Heart right ventricle (tissue), 16 donors: ENCODE measurements at places on chromosomes 3 and 15. TPM values are rescaled to one million over a fixed set of nuclear protein-coding genes. Genes with fewer than 3 reads are reported as not detected.
A peak's percentile ranks its signal among the peaks of the same experiment; 100 is the strongest.

- no peak overlapping the region for H3K4me3 ChIP-seq
- no peak overlapping the region for H3K27ac ChIP-seq
- H3K4me1 ChIP-seq, result no peaks in the 10 kb centered on the region
- H3K27me3 ChIP-seq, result no peaks in the 10 kb centered on the region
- DNase-seq, result no peak
- no peaks in the 10 kb centered on the region for H3K36me3 ChIP-seq
These were observed 89.2 kb downstream of the ECT2 start for GRCh38 chr3:172839679-172840078.

DNA sequence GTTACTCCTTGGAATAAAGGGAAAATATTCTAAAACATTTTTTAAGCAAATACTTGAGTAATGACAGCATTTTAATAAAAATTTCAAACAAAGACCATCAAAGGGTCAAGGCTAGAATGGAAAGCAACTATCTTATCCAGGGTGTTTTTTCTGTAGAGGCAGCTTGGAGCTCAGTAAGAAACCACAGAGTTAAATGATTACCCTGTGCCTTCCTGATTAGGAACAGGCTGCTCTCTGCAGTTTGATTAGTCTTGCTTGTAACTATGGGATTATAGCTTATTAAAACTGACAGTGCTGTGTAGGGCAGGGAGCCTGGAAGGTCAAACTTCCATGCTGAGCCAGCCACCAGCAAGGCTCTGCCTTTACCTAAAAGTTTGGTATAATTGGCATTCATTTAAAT, 33.1 kb downstream of the QTRT2 start:
- H3K27ac ChIP-seq, result no peak overlapping the region
- DNase-seq, result no peak
- H3K36me3 ChIP-seq, result peaks cover 33% of the 10 kb centered on the region
- no peaks in the 10 kb centered on the region for H3K27me3 ChIP-seq
- peaks cover 17% of the 10 kb centered on the region for H3K4me1 ChIP-seq

GRCh38 chr3:51938780-51939425, 2.8 kb downstream of the RRP9 start:
- DNase-seq, result no peak
- H3K4me1 ChIP-seq, result peaks cover 29% of the 10 kb centered on the region
- H3K36me3 ChIP-seq, result peaks cover 5% of the 10 kb centered on the region

DNA sequence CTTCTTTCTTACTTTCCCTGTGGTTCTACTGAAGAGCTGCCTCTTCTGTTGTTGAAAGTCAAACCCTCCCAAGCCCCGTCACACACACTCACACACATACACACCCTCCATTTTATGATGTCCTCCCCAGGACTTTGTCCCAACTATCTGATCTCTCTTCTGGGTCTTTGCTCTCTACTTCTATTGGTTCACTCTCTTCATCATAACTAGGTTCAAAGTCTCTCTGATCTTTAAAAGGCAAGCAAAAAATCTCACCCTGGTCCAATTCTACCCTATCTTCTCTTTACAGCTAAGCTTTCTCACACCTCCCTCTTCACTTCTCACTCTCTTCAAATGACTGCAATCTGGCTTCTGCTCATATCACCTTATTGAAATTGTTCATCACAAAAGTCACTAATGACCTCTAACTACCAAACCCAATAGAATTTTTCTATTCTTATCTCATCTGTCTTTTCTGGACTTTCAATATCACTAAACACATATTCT, 34.8 kb downstream of the LRRFIP2 start:
- no peaks in the 10 kb centered on the region for H3K27me3 ChIP-seq
- H3K4me1 ChIP-seq, result peaks cover 10% of the 10 kb centered on the region
- H3K4me3 ChIP-seq, result no peak overlapping the region
- no peak for DNase-seq
- H3K36me3 ChIP-seq, result no peaks in the 10 kb centered on the region

DNA sequence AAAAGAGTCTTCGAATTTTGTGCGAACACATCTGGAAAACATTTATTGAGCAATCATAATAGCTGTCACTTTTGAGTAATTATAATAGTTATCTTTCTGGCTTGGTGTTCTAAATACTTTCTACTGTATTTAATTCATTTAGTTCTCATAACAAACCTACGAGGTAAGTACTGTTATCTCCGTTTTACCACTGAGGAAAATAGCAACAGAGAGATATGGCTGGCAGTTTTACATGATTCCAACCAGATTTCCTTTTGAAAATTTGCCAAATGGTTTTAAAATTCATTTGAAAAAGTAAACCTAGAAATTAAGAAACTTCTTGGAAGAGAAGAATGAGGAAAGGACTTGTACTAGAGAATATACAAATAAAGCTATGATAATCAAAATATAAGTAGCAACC, 37.3 kb upstream of the MGA start:
- H3K4me3 ChIP-seq, result no peak overlapping the region
- DNase-seq, result no peak
- no peaks in the 10 kb centered on the region for H3K27me3 ChIP-seq

DNA sequence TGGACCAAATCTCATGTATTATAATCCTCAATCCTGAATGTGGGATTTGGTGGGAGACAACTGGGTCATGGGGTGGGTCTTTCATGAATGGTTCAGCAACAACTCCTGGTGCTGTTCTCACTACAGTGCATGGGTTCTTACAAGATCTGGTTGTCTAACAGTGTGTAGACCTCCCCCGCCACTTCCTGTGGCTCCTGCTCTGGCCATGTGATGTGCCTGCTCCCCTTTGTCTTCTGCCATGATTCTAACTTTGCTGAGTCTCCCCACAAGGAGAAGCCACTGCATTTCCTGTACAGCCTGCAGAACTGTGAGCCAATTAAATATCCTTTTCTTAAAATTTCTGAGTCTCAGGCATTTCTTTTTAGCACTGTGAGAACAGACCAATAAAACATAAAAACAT, 557.5 kb downstream of the GOLGA6L6 start:
- peaks cover 6% of the 10 kb centered on the region for H3K27me3 ChIP-seq
- H3K4me3 ChIP-seq, result no peak overlapping the region
- H3K4me1 ChIP-seq, result no peaks in the 10 kb centered on the region
- no peaks in the 10 kb centered on the region for H3K36me3 ChIP-seq
- no peak for DNase-seq

- H3K4me1 ChIP-seq, result no peaks in the 10 kb centered on the region
- H3K4me3 ChIP-seq, result no peak overlapping the region
- H3K36me3 ChIP-seq, result no peaks in the 10 kb centered on the region
- H3K27me3 ChIP-seq, result no peaks in the 10 kb centered on the region
- DNase-seq, result peak; percentile 63
These were observed 80.7 kb upstream of the ALDH1L1 start for GRCh38 chr3:126261037-126261436.

- no peak for DNase-seq
- no peaks in the 10 kb centered on the region for H3K27me3 ChIP-seq
- H3K36me3 ChIP-seq, result no peaks in the 10 kb centered on the region
- H3K27ac ChIP-seq, result no peak overlapping the region
- no peak overlapping the region for H3K4me3 ChIP-seq
These were observed 95.2 kb downstream of the WDR76 start for GRCh38 chr15:43922021-43922420.

GRCh38 chr3:188165596-188165995, 11.6 kb downstream of the LPP start:
- DNase-seq, result no peak
- peaks cover 60% of the 10 kb centered on the region for H3K4me1 ChIP-seq
- no peaks in the 10 kb centered on the region for H3K27me3 ChIP-seq

DNA sequence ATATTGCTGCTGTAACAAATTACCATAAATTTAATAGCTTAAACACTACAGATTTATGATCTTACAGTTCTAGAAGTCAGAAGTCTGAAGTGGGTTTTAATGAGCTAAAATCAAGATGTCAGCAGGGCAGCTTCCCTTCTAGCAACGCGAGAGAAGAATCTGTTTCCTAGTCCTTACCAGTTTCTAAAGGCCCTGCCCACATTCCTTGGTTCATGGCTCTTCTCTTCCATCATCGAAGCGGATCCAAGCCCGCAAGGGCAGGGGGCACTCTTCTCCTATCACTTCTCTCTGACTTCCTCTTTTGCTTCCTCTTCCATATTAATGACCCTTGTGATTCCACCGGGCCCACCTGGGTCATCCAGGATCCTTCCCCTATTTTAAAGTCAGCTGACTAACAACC, 16.1 kb downstream of the MINDY4B start:
- no peaks in the 10 kb centered on the region for H3K36me3 ChIP-seq
- no peaks in the 10 kb centered on the region for H3K27me3 ChIP-seq
- no peaks in the 10 kb centered on the region for H3K4me1 ChIP-seq
- H3K4me3 ChIP-seq, result no peak overlapping the region
- no peak for DNase-seq
- no peak overlapping the region for H3K27ac ChIP-seq

DNA sequence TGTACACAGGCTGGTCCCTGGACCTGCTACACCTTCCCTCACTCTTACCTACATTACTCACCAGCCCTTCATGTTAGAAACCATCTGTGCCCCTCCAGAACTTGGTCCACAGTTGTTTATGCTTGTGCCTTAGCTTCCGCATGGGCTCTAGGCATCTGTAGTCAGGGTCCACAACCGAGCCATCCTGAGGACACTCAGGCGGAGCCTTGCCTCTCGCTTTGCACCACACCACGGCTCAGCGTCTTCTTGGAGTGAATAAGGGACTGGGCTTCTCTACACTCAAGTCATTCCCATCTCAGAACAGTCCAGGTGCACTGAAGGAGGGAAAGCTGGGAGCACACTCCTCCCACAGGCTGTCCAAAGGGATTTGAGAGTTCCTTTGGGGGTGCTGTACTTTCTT, 97.8 kb downstream of the HMG20A start:
- no peaks in the 10 kb centered on the region for H3K4me1 ChIP-seq
- no peaks in the 10 kb centered on the region for H3K27me3 ChIP-seq
- H3K4me3 ChIP-seq, result no peak overlapping the region
- H3K27ac ChIP-seq, result no peak overlapping the region
- H3K36me3 ChIP-seq, result no peaks in the 10 kb centered on the region

DNA sequence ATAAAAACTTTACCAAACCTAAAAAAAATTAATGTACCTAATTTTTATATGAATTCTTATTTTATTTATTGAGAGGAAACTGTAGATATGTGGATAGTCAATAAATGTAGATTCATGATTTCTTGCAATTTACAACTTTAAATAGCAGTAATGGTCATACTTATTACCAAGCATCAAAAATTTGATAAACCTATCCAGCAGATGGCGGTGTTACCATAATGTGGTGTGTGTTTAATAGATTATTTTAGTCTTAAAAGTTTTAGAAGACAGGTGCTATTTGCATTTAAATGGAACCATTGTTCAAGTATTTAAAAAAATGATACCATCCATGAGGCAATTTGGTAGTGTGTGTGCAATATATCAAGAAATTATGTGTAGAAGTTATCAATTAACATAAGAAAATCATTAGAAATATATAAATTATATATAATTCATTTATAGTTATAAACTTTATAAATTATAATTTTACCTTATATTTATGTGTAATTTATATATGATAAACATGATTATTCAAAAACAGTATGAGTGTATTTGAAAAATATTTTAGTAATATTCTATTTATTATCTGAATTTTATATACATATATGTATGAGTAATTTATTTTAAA, 176.0 kb upstream of the BCHE start:
- H3K27ac ChIP-seq, result no peak overlapping the region
- no peaks in the 10 kb centered on the region for H3K4me1 ChIP-seq
- no peaks in the 10 kb centered on the region for H3K36me3 ChIP-seq
- no peak overlapping the region for H3K4me3 ChIP-seq
- no peak for DNase-seq

DNA sequence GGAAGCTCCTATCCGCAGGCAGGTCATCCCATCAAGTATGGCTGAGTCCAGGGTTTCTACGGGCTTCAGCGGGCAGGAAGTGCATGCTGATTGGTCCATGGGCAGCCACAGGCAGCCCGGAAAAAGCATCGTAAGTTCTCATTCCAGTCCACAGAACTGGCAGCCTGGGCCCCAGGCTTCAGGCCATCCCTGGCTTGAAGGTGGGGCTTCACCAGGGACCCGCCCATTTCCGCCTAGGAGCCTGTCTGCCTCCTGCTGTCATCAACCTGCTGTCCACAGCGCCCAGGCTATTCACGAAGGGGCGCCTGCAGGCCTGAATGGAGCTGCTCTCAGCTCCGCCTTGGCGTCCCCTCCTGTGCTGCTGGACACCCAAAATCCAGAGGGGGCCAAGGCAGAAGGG, 13.9 kb downstream of the PCYT1A start:
- peaks cover 35% of the 10 kb centered on the region for H3K36me3 ChIP-seq
- H3K4me3 ChIP-seq, result no peak overlapping the region
- H3K27me3 ChIP-seq, result no peaks in the 10 kb centered on the region

DNA sequence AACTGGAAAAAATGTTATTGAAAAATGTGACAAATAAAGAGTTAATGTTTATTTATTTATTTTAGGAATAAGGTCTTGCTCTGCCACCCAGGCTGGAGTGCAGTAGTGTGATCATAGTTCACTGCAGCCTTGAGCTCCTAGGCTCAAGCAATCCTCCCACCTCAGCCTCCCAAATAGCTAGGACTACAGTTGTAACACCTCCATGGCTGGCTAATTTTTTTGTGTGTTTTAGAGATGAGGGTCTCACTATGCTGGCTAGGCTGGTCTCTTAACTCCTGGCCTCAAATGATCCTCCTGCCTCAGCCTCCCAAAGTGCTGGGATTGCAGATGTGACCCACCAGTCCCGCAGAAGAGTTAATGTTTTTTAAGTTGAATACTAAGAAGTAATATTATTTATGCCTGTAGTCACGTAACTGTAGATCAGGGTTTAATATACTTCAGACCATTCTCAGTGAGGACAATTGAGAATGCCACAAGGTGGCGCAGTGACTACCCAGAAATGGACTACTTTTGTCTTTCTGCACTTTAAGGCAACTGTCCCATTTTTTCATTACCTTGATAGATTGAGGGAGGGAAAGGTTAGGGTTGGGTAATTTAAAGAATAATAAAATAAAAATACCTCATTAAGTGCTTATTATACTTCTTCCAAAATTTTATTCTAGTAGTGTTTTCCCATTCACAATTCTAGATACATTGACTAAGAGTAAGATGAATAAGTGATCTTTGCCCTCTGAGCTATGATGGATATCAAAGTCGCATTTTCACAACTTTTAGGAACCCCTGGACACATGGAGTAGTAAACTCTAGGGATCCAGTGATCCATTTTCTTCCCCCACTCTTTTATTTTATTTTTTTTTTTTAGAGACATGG, 6.0 kb downstream of the MUC13 start:
- H3K27ac ChIP-seq, result no peak overlapping the region
- no peaks in the 10 kb centered on the region for H3K4me1 ChIP-seq
- no peak overlapping the region for H3K4me3 ChIP-seq
- H3K27me3 ChIP-seq, result no peaks in the 10 kb centered on the region
- DNase-seq, result peak; percentile 31
- H3K36me3 ChIP-seq, result no peaks in the 10 kb centered on the region

The SLCO2A1 gene
- 13.4 TPM for polyA plus RNA-seq

The FSIP1 gene
- 1.9 TPM for polyA plus RNA-seq
